ENCODE measurements at places on chromosomes 13 and 19. TPM values are rescaled to one million over a fixed set of nuclear protein-coding genes. Genes with fewer than 3 reads are reported as not detected.
A peak's percentile ranks its signal among the peaks of the same experiment; 100 is the strongest.

GRCh38 chr13:67133476-67133875, 96.7 kb downstream of the PCDH9 start:
- no peak for DNase-seq

GRCh38 chr13:71621174-71622124, 245.6 kb downstream of the DACH1 start:
- DNase-seq = no peak

DNA sequence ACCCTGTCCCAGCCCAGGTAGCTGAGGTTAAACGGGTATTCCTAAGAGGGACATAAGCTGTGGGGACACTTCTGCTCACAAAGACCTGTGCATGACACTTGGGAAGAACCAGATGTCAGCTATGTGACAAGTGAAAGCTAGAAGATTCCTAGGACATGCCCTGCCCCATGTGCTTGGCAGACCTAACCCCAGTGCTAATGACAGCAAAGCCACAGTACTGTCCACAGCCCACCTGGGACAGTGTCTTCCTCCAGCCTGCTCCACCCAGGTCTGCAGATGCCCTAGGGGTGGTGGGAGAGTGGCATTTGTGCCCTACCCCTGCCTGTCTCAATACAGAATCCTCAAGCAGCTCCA, 18.4 kb upstream of the EPHX3 start:
- no peak for DNase-seq

GRCh38 chr13:40668335-40668734, 1.9 kb upstream of the FOXO1 start:
- no peak for DNase-seq

GRCh38 chr19:49212016-49212701, 54.6 kb downstream of the TRPM4 start:
- DNase-seq = peak; percentile 49

DNA sequence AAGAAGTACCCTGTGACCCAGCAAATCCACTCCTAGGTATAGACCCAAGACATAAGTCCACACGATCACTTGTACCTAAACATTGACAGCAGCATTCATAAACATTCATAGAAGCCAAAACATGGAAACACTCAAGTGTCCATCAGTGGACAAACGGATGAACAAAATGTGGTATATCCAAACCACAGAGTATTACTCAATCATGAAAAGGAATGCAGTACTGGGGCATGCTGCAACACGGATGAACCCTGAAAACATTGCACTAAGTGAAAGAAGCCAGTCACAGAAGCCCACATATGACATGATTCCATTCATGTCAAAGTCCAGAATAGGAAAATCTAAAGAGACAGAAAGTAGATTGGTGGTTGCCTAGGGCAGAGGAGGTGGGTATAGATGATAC, 22.8 kb upstream of the CCNE1 start:
- DNase-seq = no peak

DNA sequence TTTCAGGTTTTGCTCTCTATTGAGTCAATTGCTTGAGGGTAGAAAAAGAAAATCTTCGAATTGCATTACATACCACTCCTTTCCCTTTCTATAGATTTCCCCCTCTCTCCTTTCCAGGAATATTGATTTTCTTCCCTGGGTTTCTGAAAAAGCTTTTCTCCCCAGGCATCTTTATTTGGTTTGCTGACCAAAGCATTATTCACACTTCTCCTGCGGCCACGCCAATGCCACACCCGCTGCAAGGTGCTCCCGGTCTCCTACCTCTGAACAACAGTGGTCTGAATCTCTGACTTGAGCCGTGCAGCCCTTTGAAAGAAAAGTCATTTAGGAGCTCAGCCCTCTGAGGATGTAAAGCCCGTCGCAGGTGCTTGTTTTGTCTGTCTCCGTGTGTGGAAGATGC, 350.9 kb upstream of the TMTC4 start:
- no peak for DNase-seq

- no peak for DNase-seq
These were observed 247.5 kb downstream of the VWA8 start for GRCh38 chr13:41713405-41713804.

DNA sequence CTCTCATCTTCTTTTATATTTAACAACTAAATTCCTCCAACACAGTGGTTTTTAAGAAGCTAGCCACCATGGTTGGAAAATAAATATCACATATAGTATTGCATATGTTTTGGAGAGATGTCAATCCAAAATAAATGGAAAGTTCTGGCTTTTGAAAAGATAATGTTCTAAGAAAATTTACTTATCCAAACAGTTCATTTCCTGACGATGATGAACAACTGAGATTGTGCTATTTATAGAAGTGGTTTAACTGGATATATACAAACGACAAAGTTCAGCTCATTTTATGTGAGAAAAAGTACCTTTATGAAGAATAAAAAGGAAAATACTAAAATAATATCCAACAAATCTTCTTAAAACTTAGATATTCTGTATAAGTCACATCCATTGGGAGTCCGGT, 174.7 kb downstream of the MZT1 start:
- DNase-seq = no peak

GRCh38 chr19:1276628-1277022, 1.3 kb downstream of the FAM174C start:
- DNase-seq = peak; percentile 56

- no peak for DNase-seq
These were observed 13.2 kb downstream of the GPX4 start for GRCh38 chr19:1116726-1117581.

DNA sequence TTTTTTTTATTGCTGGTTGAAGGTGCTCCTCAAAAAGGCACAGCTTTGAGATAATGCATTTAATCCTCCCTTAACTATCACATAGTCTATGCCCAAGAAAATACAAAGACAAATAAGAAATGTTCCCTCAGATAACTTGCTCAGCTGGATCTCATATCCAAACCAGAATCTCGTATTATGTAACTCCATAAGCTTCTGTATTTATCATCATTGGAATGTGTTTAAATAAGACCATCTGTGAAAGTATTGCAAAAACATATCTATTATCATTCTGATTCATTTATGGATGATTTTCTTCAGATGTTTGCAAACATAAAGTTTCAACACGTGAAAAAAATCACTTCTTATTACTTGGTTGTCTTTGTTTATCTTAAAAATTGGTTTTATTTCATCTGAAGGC, 190.9 kb downstream of the IRS2 start:
- no peak for DNase-seq

- no peak for DNase-seq
These were observed 33.3 kb downstream of the IGFL2 start for GRCh38 chr19:46181388-46181779.

DNA sequence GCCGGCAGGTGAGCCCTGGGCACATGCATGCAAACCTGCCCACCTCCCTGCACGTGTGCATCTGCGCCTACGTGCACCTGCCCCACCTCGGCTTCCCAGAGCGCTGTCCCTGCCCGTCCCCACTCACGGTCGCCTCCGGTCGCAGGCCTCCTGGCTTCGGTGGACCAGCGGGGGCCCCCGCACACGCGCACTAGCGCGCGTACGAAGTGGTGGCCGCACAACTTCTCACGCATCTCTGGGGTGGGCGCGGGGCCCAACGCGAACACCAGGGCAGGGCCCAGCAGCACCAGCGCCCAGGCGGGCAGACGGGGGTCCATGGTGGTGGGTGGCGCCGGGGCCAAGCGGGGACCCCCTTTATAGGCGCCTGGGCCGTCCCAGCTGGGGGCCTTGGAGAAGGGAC, at the start of gene INSL3:
INSL3 (minus strand) TSS at position 330 of the 400 bp plus-strand sequence; CDS start at position 317, 13 bp downstream.
- DNase-seq = no peak

DNA sequence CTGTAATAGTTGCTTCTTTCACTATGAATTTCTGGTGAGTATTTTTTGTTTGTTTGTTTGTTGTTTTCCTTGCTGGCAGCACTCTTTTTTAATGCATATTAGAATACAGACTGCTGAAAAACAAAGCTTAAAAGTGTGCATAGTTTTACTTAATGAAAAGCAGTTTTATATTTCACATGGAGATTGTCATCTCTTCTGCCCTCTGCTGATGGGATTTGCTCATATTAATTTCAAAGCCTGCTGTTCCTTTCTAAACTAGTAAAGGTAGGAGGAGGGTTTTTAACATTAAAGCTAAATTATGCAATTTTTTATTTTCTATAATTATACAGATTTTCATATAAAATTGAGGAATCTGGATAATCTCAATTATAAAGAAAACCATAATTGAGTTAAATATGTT, 692.6 kb upstream of the SLITRK1 start:
- no peak for DNase-seq

GRCh38 chr13:113998781-113999617, 25.1 kb upstream of the C13orf46 start:
- no peak for DNase-seq

DNA sequence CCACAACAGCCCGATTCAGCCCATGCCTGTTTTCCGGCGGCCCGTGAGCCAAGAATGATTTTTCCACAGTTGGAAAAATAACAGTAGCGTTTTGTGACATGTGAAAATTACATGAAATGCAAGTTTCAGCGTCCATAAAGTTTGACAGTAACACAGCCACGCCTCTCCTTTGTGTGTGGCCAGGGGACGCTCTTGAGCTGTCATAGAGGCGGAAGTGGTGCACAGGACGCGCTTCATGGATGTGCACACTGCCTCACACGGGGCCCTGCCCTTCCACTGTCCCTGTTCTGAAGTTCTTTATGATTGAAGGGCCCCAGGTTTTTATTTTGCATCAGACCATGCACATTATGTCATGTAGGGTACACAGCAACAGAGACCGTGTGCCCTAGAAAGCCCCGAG, 12.4 kb upstream of the ELAVL1 start:
- DNase-seq = no peak

DNA sequence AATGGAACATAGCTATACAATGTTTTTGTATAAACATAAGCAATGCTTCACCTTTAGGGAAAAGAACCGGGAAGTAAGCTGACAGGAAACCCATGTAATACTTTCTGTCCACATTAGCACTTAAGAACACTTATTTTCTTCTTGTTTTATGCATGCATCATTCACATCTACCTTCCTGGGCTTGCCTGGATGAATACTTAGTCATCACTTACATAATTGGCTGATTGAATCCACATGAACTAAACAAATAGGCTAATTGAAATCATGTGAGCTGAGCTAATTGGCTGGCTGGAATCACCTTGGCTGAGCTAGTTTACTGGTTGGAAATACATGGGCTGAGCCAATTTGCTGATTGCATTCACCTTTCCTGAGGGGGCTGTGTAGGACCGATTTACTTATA, 78.8 kb downstream of the ZNF726 start:
- DNase-seq = no peak

GRCh38 chr13:106911627-106912026, 343.7 kb upstream of the ARGLU1 start:
- no peak for DNase-seq

- no peak for DNase-seq
These were observed 697.8 kb downstream of the DACH1 start for GRCh38 chr13:71169180-71169579.

- DNase-seq = no peak
These were observed 32.9 kb upstream of the GTF3A start for GRCh38 chr13:27391471-27391870.

- no peak for DNase-seq
These were observed 1556.0 kb downstream of the EFNB2 start for GRCh38 chr13:104979281-104980030.

DNA sequence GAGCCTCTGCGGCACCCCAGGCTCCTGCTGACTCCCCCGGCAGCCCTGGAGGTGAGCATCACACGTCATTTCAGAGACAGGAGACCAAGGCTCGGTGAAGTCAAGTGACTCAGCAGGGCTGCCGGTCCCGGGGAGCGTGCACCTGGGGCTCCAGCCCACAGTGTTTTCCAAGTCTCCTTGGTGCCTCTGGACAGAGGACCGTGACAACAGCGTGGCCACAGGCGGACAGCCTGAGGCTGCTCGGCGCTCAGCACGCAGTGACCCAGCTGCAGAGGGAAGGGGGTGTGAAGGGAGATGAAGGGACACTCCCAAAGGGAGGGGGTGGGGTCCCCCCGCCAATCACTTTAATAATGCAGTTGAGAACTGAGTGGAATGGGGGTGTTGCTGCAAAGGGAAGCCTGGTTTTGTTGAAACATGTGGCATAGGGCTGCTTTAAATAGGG, 17.5 kb upstream of the ASPDH start:
- no peak for DNase-seq

DNA sequence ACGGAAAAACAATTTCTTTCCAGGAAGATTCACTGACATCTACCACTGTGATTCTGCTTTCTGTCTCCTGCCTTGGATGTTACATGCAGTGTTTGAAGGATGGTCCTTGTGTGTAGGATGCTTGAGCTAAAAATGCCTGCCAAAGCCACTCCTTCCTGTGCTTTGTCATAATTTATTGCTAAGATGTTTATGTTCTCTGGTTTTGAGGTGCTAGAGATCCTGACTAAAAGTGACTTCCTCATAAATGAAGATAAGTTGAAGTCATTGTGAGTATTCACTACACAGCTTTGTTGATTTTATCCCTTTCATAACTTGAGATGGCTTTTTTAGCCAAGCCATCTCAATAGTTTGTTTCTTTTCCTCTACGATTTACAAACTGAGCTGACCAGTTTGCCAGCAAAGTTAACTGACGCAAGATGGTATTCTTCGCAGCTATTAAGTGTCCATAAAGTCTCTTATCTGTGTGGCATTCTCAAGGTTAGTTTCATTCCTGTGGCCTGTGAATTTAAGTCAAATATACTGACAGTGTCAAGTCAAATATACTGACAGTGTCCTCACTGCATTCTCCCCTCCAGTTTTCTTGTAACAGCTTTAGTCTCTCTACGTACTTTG, 15.7 kb upstream of the FBXL3 start:
- no peak for DNase-seq

- DNase-seq = no peak
These were observed 7.3 kb upstream of the CCNE1 start for GRCh38 chr19:29804493-29804892.

DNA sequence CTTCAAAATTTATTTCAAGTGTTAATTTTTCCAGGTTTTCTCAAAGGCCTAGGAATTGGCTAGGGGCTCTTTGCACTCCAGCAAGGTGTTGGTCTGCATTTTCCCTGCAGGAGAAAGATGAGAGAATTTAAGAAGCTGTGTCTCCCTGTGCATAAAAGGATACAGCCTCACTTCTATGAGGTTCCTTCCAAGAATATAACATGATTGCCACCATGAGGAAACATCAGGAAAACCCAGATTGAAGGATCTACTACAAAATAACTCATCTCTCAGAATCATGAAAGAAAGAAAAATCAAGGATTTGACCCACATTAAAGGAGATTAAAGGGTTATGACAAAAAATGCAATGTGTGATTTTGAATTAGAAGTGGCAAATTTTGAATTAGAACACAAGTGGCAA, 69.9 kb downstream of the RUBCNL start:
- DNase-seq = no peak

ZNF175 gene
- 9.4 TPM for total RNA-seq

UBL5 gene
- 124 TPM for total RNA-seq

ZNF112 gene
- total RNA-seq = 9.7 TPM

ZFP28 gene
- total RNA-seq = 3.2 TPM

ZNF525 gene
- 4.5 TPM for total RNA-seq

DAND5 gene
- not detected for total RNA-seq

IZUMO4 gene
- 3.5 TPM for total RNA-seq

PROZ gene
- total RNA-seq = 1.9 TPM

HCN2 gene
- not detected for total RNA-seq

WASF3 gene
- 11.7 TPM for total RNA-seq

GET3 gene
- 16.5 TPM for total RNA-seq

Data from stomach (tissue), 19 donors.